ENCODE measurements at places on chromosomes 5 and 9.

DNA sequence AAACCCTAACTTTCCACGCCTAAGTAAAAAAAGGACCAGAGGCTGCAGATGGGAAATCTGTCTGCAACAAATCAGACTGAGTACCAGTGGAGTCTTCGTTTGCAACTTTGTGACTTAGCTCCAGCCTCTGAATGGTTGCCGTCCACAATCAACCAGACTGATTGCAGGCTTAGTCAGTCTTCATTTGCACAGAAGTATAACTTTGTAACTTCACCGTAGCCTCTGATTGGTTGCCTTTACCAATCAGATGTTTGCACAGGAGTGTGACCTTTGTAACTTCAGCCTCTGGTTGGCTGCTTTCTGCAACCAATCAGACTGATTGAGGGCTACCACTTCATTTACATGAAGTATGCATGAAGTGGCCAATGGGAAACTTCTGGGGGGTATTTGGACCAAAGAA lies 53.7 kb downstream of the TGFBR1 start:
- DNase-seq: no peak

GRCh38 chr5:151427258-151427657 lies 20.1 kb upstream of the SLC36A1 start:
- no peak for DNase-seq

- no peak for DNase-seq
Measured at GRCh38 chr9:69254223-69254622, 70.8 kb upstream of the ENTREP1 start.

GRCh38 chr9:6237267-6237666 lies 21.7 kb downstream of the IL33 start:
- no peak for DNase-seq

GRCh38 chr5:92086059-92086811 lies 703.1 kb upstream of the ARRDC3 start:
- no peak for DNase-seq

GRCh38 chr5:62496876-62497275 lies 81.7 kb upstream of the LRRC70 start:
- DNase-seq: no peak

GRCh38 chr9:2640570-2640969 lies 19.0 kb downstream of the VLDLR start:
- no peak for DNase-seq

- DNase-seq: no peak
Measured at GRCh38 chr9:3963643-3964369, 336.1 kb downstream of the GLIS3 start.

DNA sequence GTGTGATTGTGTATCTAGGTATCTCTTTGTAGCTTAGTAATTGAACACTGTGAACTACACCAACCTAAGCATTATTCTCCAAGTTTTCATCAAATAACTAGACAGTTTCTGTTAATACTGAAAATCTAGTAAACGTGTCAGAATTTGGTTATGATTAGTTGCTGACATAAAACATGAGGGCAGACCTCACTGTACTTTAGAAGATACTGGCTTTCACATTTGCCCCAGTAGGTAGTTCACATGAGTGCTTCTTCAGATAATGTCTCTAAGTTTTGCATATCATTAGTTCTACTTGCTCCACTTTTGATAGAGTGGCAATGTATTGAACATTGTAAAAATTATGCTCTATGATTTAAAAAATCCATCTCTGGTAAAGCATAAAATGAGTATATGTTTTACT lies 7.1 kb downstream of the CDKN2B start:
- DNase-seq: peak; percentile 29

- DNase-seq: no peak
Measured at GRCh38 chr9:93387791-93388190, 63.7 kb upstream of the FAM120A start.

- DNase-seq: no peak
Measured at GRCh38 chr5:56813302-56813701, 2.0 kb upstream of the MAP3K1 start.

DNA sequence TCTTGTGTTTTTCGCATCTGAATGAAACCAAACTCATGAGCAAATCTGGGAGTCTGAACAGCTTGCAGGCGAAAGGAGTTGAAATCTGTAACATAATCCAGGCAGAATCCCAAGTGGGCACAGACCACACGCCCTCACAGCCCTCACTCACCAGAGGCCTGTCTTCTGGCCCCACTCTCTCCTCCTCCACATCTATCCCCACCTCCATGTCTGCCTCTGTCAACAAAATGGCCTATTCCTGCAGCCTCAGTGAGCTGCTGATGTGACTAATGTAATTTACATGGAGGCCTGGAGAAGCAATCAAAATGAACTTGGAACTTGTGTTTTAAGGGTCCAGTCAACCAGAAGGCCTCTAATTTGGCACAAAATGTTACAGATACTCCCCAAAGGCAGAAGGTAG lies 136.6 kb downstream of the GNA14 start:
- no peak for DNase-seq

GRCh38 chr5:180138214-180138975 lies 66.8 kb upstream of the RNF130 start:
- DNase-seq: no peak

DNA sequence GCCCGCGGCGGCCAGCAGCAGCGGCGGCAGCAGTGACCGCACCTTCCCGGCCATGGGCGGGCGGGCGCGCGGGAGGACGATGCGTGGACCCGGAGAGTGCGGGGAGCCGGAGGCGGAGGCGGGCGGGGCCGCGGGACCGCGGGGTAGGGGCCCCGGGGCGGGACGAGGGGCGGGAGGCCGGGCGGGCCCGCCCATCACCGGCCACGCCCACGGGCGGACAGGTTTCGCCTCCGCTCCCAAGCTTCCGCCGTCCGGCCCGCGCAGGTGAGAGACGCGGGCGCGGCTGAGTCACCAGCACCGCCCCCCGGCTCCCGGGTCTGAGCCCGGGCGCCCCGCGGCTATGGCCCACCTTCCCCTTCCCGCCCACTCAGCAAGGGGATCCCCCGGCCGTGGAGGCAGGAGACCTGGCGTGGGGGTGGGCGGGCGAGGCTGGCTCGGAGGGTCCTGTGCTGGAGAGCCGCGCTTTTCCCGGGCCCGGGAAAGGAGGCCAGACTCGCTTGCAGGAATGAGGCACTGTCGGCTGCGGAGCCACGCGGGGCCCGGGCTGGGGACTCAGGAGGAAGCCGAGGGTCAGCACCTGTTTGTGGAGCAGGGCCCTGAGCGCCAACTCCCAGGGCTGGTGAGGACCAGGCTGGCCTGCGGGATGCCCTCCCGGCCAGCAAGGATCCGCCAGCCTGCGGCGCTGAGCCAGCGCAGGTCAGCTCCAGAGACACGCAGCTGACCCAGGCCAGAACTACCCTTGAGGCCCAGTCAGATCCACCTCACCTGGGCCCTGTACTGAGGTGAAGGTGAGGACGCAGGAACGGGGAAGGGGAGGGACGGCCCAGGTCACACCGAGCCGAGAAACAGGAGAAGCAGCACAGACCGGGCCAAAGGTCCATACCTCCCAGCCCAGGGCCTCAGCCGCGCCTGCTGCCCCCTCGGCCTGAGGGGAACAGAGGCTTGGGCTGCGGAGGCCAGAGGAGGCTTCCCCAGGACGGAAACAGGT lies at the start of gene ENTPD2:
Gene ENTPD2, minus strand, starts transcription at position 118 of the 988 bp plus-strand sequence. Its CDS starts 64 bp downstream, at position 54.
- no peak for DNase-seq

- no peak for DNase-seq
Measured at GRCh38 chr9:96665789-96666188, 10.7 kb upstream of the PRXL2C start.

DNA sequence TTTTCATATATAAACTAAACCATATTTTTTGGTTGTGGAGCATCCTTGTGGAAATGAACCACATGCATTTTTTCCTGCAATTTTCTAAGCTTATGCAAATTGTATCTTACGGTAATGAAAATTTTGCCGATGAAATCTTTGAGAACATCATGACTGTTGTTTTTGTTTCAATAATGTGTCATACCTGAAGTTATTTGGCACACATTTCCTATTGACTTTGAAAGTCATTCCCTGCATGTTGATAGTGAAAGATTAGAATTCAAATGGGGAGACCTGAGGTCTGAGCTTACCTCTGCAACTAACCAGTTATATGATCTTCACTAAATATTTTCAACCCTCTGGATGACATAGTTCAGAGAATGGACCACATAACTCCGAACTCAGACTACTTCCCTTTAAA lies 88.5 kb downstream of the PRR16 start:
- no peak for DNase-seq

DNA sequence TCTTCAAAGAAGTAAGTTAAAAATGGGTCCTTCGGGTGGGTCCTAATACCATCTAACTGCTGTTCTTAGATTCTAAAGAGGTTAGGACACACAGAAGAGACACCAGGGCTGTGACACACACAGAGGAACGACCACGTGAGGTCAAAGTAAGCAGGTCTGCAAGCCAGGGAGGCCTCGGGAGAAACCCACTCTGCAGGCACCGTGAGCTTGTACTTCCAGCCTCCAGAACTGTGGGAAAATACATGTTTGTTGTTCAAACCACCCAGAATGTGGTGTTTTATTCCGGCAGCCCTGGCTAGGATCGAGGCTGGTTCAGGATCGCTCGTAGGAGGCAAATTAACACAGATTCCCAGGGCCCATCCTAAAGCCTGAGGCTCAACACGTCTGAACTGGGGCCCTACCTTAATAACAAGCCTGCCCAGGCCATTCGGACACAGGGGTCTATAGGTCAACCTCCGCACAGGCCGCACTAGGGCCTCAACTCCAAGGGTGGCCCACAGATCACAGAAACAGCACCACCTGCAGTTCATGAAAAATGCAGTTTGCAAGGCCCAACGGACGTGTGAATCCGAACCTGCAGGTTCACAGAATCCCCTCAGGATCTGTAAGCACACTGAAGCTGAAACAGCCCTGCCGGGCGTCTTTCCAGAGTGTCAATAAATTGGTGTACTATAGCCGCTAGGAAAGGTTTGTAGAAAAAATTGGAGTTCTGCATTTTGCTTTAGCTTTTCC lies 7.1 kb downstream of the MED10 start:
- DNase-seq: no peak

- DNase-seq: no peak
Measured at GRCh38 chr5:132812123-132812765, 858 bp upstream of the SOWAHA start.

GRCh38 chr5:57499262-57500050 lies 16.8 kb upstream of the ACTBL2 start:
- no peak for DNase-seq

DNA sequence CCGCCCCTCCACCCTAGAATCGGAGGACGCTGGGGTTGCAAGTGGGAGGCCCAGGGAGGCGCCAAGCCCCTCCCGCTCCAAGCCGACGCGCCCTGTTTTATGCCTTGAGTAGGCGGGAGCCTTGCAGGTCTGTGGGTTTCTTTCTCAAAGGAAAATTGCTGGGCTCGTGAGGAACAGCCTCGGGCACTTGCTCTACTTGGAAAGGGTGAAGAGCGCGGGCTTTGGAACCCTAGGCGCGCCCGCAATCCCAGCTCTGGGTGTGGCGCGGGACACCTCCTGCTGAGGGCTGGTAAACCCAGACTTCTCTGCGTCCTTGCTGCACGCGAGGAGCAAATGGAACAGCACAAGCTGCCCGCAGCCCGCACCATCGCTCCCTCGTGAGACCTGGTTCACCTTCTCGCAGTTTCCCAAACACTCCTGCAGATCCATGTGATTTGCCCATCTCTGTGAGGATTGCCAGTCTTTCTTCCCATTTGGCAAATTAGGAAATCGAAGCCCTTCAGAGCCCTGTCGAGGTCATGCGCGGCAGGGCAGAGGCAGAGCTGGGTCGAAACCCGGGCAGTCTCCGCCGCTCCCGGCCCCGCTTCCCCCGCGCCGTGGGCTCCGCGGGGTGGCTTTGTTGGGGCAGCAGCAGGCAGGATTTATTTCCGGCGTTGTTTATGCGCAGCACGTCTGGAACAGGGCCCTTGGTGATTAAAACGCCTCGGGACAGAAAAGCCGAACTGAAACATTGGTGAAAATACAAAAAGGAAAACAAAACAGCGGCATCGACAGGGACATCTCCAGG lies 98.4 kb upstream of the CPLX2 start:
- no peak for DNase-seq

DNA sequence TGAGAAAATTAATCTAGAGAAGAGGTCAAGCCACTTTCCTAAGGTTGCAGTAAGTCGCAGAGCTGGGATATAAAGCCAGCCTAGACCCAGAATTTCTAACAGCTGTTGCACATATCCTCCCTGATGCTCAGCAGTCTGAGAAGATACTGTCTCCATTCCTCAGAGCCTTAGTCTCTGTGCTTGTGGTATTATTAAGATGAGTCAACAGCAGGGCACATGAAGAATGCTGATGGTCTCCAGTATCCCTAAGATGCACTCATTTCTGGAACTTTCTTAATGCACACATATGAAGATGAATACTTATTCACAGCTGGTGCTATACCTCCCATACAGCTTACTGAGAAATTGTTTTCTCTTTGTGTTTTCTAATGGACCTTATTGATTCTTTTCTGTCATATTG lies 32.5 kb downstream of the SGCD start:
- no peak for DNase-seq

DNA sequence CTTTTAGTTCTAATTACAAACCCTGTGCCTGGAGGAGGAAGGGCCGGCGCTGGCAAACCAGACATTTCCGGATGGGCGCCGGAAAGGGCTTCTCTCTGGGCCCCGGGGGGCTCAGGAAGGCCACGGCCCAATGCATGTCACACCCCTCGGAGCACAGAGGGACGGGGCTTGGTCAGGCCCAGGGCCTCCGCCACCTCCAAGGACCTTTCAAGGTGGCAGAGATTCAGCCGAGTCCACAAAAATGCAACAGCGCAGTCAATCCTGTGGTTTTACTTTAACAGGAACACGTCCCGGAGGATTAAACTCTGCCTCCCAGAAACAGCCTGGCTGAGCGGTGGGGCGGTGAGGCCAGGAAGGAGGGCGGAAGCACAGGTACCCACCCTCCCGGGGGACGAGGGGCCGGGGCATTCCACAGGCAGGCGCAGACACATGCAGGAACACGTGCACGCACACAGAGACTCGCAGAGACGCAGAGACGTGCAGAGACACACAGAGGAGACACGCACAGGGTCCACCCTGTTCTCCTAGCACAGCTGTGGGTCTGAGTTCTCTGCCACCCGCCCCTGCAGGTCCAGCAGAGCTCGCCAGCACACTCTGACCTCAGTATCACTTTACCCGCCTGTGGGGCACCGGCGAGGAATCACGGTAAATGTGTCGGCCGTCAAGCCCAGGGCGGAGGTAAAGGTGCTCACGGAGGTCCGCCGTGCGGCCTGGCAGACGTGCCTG lies 23.0 kb downstream of the SLC9A3 start:
- no peak for DNase-seq

- DNase-seq: no peak
Measured at GRCh38 chr9:121246821-121247561, 21.0 kb upstream of the GSN start.

DNA sequence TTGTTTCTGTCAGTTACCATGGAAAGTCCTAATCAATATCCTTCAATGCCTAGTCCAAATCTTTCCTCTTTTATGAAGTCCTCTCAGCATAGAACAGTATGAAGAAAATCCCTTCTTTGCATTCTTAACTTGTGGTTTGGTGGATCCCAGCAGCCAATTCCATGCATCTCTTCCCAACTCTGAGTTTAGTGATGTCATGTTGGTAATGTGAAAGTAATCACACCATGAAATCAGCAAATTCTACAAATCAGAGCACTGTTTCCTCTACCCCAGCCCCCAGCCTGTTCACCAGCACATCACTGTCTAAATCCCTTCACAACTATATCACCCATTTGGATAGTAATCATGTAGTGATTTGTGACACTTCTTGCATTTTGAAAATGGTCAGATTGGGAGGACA lies 4.7 kb upstream of the C1QTNF2 start:
- no peak for DNase-seq

GRCh38 chr9:29928072-29928471 lies 2354.8 kb upstream of the C9orf72 start:
- no peak for DNase-seq
